ENCODE measurements at places on chromosomes 3 and 15.
A peak's percentile ranks its signal among the peaks of the same experiment; 100 is the strongest.

GRCh38 chr3:154522036-154522602 lies 92.1 kb upstream of the GPR149 start:
- no peak for DNase-seq
- H3K27ac ChIP-seq: no peak overlapping the region
- no peak overlapping the region for H3K4me3 ChIP-seq
- no peaks in the 10 kb centered on the region for H3K4me1 ChIP-seq
- no peaks in the 10 kb centered on the region for H3K27me3 ChIP-seq

GRCh38 chr15:55884223-55884622 lies 109.2 kb downstream of the NEDD4 start:
- no peak for DNase-seq
- H3K27ac ChIP-seq: no peak overlapping the region
- H3K4me1 ChIP-seq: no peaks in the 10 kb centered on the region
- no peak overlapping the region for H3K4me3 ChIP-seq
- H3K36me3 ChIP-seq: peaks cover 2% of the 10 kb centered on the region
- H3K27me3 ChIP-seq: peaks cover 3% of the 10 kb centered on the region

GRCh38 chr15:63672369-63672768 lies 75.2 kb downstream of the FBXL22 start:
- no peak overlapping the region for H3K4me3 ChIP-seq
- H3K36me3 ChIP-seq: peaks cover 70% of the 10 kb centered on the region
- H3K4me1 ChIP-seq: peaks cover 65% of the 10 kb centered on the region
- DNase-seq: no peak
- H3K27me3 ChIP-seq: no peaks in the 10 kb centered on the region

GRCh38 chr15:43440721-43441281 lies 52.2 kb downstream of the TP53BP1 start:
- H3K27ac ChIP-seq: peak overlapping the region; percentile 73
- peaks cover 3% of the 10 kb centered on the region for H3K36me3 ChIP-seq
- H3K4me3 ChIP-seq: no peak overlapping the region

DNA sequence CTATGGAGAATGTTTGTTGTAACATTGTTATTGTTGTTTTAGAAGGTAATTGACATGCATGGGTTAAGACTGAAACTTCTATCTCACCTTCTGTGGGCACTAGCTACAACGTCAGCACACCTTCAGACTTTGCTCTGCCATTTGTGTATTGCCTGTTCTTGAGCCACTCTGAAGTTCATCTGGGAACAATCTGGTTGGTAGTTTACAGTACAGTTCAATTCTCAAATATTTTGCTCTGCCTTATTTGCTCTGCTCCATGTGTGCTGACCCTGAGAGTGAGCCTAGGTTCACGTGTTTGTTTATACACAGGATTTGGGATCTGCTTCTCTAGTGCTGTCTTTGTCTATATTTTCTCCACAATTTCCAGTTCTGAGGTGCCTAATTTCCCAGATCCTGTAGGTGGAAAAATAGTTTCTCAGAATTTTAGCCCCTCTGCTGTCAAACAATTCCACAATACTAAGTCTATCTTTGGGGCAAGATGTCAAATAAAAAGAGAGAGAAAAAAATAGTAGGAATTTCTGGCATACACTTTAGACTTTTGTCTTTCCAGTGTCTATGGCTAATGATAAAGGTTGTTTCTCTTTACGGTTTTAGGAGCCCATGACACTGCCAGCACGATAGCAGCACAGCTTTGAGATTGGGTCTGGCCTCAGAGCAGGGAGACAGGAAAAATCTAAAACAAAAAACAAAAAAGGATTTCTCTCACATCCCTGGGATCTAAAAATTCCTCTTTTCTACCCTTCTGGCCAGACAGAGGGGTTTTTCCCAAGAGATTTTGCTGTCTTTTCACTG lies 721.4 kb downstream of the VGLL3 start:
- H3K36me3 ChIP-seq: no peaks in the 10 kb centered on the region
- no peak for DNase-seq
- no peak overlapping the region for H3K27ac ChIP-seq
- no peaks in the 10 kb centered on the region for H3K4me1 ChIP-seq
- H3K27me3 ChIP-seq: no peaks in the 10 kb centered on the region
- H3K4me3 ChIP-seq: no peak overlapping the region

DNA sequence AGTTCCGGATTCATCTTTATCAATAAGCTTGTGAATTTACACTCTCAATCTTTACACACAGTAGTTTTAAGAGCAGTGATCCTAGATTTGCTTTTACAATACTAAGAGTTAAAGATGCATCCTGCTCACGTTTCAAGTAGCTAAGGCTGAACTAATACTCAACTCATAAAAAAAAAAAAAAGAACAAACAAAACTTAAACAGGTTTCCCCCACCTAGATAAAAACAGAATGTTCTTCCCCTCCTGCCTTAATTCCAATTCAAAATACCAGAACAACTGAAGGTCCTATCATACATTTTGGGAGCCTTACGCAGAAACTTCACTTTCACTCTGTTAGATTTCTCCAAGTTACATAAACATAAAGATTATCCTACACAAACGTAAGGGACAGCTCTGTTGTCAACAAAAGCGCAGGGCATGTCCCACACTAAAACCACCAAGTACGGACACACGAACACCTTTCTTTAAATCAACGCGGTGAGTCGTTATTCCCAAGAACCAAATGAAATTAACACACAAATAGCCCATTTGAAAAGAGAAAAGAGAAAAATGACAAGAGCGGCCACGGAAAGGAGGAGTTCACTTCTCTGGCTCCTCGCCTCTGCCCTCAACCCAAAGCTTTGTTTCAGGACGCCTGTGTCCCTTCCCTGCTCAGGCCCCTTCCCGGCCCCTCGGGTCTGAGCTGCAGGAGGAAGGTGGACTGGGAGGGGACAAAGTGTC lies 941 bp downstream of the CBLB start:
- peaks cover 47% of the 10 kb centered on the region for H3K4me1 ChIP-seq
- H3K4me3 ChIP-seq: peak overlapping the region; percentile 100
- H3K36me3 ChIP-seq: peaks cover 45% of the 10 kb centered on the region
- peak overlapping the region; percentile 98 for H3K27ac ChIP-seq
- DNase-seq: no peak

DNA sequence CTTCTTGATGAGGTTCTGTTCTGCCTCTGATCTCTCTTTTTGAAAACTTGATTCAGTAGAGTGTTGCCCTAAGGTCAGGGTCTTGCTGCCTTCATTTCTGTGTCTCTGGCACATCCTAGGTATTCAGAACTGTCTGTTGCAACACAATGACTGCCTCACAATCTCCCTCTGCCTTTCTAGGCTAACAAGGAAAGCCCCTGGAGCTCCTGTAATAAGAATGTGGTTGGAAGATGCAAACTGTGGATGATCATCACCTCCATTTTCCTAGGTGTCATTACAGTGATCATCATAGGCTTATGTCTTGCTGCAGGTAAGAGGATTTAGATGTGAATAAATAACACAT lies 7.0 kb downstream of the C3orf52 start:
- no peak overlapping the region for H3K4me3 ChIP-seq
- peak overlapping the region; percentile 34 for H3K27ac ChIP-seq
- H3K4me1 ChIP-seq: peaks cover 48% of the 10 kb centered on the region

GRCh38 chr3:42873221-42873982 lies 2.3 kb downstream of the CYP8B1 start:
- no peaks in the 10 kb centered on the region for H3K36me3 ChIP-seq
- no peaks in the 10 kb centered on the region for H3K4me1 ChIP-seq
- peaks cover 5% of the 10 kb centered on the region for H3K27me3 ChIP-seq

GRCh38 chr15:47541562-47541961 lies 175.7 kb upstream of the SEMA6D start:
- no peak overlapping the region for H3K27ac ChIP-seq
- no peaks in the 10 kb centered on the region for H3K27me3 ChIP-seq
- no peak for DNase-seq
- H3K4me1 ChIP-seq: no peaks in the 10 kb centered on the region

GRCh38 chr15:81189583-81190283 lies 6.9 kb upstream of the IL16 start:
- no peak overlapping the region for H3K27ac ChIP-seq
- DNase-seq: no peak
- no peak overlapping the region for H3K4me3 ChIP-seq
- H3K27me3 ChIP-seq: peaks cover 19% of the 10 kb centered on the region

GRCh38 chr3:84077479-84077878 lies 881.3 kb upstream of the CADM2 start:
- no peak overlapping the region for H3K4me3 ChIP-seq
- no peaks in the 10 kb centered on the region for H3K4me1 ChIP-seq
- no peak overlapping the region for H3K27ac ChIP-seq
- H3K27me3 ChIP-seq: no peaks in the 10 kb centered on the region

DNA sequence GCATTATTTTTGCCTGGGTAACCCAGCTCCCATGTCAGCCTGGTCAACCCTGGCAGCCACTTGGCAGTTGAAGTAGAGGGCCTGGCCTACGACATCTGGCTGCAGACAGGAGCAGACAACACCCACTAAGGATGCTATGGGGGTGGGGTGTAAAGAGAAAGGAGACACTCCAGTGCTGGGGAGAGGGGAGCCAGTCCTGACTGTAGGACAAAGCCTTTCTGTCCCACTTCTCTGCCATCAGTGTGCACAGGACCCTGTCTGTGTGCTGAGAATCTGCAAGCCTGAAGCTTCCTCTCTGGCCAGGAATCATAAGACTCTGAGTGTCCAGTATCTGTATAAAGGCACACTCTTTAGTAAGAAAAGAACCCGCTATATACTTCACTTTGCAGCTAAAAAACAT lies 96.3 kb upstream of the CHRM5 start:
- no peaks in the 10 kb centered on the region for H3K36me3 ChIP-seq
- no peaks in the 10 kb centered on the region for H3K27me3 ChIP-seq
- no peak for DNase-seq
- no peak overlapping the region for H3K4me3 ChIP-seq
- no peak overlapping the region for H3K27ac ChIP-seq

DNA sequence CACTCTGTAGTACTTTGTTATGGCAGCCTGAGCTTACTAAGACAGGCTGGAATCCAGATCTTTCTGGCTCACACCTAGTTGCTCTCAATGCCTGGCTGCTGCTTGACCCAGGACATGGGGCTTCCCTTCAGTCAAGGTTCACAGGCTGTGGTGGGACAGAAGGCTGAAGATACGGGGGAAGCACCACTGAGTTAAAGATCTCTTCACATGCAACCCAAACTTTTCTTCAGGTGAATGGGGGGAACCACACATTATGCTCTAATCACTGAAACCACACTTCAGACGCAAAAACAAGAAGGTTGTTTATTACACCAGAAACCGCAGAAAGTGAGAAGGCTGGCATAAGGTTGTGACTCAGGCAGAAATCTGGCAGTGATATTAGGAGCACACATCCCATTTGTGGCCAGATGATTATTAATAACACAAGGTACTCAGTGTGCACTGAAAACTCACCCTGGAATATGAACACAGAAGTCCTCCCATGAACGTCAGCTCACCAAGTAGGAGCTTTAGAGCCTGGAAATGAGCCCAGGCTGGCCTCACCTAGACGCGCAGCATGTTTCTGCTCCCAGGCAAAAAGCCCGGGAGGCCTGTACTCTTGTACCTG lies 230.5 kb upstream of the CHRNA7 start:
- no peak overlapping the region for H3K4me3 ChIP-seq
- DNase-seq: no peak
- no peaks in the 10 kb centered on the region for H3K36me3 ChIP-seq
- H3K27ac ChIP-seq: no peak overlapping the region

- no peak overlapping the region for H3K4me3 ChIP-seq
- no peaks in the 10 kb centered on the region for H3K27me3 ChIP-seq
- no peak for DNase-seq
- no peaks in the 10 kb centered on the region for H3K36me3 ChIP-seq
These were observed 25.1 kb downstream of the SYNPR start for GRCh38 chr3:63303238-63303637.

DNA sequence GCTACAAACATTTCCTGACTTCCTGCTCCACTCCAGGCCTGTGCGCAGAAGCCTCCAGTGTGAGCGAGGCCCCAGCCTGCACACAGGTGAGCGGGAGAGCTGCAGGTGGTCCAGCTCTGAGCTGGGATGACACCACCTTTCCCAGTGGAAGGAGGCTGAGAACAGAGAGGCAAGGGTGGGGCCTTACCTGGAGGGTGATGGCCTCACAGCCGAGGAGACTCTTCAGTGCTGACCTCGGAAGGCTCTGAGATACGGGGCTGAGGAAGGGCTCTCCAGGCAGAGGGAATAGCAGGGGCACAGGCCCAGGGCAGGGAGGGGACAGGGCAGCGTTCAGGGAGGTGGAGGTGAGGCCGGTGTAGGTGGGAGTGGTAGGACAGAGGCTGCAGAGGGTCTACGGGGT lies 70.8 kb downstream of the EFCAB12 start:
- no peak overlapping the region for H3K27ac ChIP-seq
- H3K27me3 ChIP-seq: no peaks in the 10 kb centered on the region
- no peak overlapping the region for H3K4me3 ChIP-seq
- no peak for DNase-seq
- no peaks in the 10 kb centered on the region for H3K36me3 ChIP-seq

DNA sequence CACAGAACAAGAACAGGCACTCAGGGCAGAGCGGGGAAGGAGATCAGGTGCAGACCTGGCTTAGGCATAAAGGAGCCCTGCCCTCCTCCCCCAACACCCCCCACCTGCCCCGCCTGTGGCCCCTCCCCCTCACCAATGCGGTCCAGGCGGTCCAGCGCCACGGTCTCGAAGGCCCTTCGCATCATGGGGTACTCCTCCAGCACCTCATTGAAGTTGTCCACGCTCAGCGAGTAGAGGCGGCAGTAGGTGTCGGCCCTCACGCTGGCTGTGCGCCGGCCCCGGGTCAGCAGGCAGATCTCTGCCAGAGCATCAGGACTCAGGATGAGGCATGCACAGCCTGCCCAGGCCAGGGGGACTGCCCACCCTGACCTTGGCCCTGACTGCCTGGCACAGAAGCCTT lies 44.8 kb downstream of the HCN4 start:
- H3K27ac ChIP-seq: no peak overlapping the region
- no peaks in the 10 kb centered on the region for H3K36me3 ChIP-seq
- H3K4me3 ChIP-seq: no peak overlapping the region
- no peaks in the 10 kb centered on the region for H3K4me1 ChIP-seq
- no peak for DNase-seq

DNA sequence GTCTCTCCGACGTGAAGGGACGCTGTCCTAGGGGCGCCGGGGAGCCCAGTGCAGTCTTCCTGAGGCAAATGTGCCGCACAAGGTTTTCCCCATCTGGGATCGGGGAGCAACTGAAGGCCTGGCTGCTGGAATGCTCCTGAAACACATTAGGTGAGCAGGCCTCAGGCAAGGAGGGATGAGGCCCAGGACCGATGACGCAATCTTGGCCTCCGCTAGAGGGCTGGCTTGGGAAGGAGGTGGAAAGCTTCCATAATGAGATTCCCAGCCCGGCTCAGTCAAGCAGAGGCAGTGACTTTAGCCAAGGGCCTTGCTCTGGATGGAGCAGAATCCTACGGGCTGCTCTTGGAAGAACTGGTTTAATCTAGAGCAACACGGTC lies 50.8 kb downstream of the CPN2 start:
- H3K4me3 ChIP-seq: no peak overlapping the region
- peaks cover 15% of the 10 kb centered on the region for H3K36me3 ChIP-seq
- peaks cover 34% of the 10 kb centered on the region for H3K4me1 ChIP-seq
- no peaks in the 10 kb centered on the region for H3K27me3 ChIP-seq

DNA sequence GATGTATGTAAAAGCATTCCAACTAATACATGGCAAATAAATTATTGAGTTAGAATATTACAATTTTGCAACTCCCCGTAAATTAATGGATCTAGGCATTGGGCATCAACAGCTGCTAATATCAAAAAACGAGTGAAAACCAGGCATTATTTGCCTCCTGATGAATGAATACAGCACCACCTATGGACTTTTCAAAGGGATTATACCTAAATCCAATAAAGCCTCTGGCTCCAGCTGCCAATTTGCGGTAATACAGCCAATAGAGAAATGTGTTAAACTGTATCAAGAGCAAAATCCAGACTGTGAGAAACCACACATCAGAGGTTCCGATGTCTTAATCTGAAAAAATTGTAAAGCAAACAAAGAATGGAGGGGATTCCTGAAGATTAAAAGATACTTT lies 16.3 kb upstream of the A4GNT start:
- no peaks in the 10 kb centered on the region for H3K4me1 ChIP-seq
- DNase-seq: no peak
- H3K36me3 ChIP-seq: no peaks in the 10 kb centered on the region
